HT1080 (cell line): ENCODE measurements at places on chromosomes 12 and 14. TPM values are rescaled to one million over a fixed set of nuclear protein-coding genes. Genes with fewer than 3 reads are reported as not detected.

DNA sequence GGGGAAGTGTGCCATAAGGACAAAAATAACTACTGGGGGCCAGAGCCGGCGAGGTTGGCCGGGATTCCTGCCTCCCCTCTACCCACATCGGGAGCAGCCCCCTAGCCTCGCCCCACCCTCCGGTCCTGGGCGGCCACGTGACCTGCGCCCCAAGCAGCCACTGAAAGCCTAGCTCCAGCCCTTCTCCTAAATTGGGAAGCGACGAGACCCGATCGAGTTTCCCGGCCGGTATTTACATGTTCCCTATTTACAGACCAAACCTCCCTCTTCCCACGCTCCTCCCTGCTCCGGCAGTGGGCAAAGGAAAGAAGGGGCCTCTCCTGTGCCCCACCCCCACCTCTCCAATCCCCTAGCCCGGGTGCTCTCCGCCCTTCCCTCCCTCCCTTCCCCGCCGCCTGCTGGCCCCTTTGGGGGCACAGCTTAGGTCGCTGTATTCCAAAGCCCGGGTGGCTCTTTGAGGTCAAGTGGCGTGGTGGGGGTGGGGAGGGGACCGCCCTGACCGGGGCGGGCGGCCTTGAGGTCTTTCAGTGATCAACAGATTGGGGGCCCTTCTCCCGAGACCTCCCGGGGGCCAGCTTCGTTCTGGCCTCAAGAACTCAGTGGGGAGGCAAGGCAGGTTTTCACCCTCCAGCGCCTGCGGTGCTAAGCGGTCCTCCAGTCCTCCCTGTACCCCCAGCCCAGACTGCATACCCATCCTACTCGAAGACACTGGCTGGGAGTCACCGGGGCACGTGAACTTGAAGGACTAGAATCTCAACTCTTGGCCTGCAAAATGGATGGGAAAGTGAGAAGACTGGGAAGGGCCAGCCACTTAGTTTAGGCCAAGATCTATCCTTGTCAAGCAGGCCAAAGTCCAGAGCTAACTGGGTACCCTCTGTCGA is 6.3 kb upstream of the CTDSP2 start:
- DNase-seq, result no peak

The BIN2 gene
- 0.06 TPM in 1 of 2 replicates, not detected in the other for total RNA-seq

DNA sequence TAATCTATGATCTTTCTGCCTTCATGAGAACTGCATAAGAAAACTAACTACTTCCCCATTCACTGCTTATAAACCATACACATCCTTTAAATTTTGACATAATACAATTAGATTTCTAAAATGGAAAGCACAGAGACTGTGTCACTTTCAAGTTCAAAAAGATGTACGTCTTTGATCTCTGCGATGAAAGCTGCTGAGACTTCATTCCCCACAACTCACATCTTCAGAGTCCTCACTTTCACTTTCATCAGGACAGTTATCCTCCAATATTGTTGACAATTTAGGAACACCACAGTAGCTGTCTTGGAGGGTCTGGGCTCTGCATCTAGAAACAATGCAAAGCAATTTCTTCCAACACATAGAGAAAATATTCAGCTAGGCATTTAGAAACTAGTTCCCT is 47.9 kb upstream of the KCNC2 start:
- no peak for DNase-seq

- peak; percentile 85 for DNase-seq
Measured at GRCh38 chr14:37172024-37172869, at the start of gene SLC25A21. Gene SLC25A21 (minus strand): TSS chr14:37172606.

The DPF3 gene
- total RNA-seq, result 2.2 and 3.0 TPM in 2 replicates

DNA sequence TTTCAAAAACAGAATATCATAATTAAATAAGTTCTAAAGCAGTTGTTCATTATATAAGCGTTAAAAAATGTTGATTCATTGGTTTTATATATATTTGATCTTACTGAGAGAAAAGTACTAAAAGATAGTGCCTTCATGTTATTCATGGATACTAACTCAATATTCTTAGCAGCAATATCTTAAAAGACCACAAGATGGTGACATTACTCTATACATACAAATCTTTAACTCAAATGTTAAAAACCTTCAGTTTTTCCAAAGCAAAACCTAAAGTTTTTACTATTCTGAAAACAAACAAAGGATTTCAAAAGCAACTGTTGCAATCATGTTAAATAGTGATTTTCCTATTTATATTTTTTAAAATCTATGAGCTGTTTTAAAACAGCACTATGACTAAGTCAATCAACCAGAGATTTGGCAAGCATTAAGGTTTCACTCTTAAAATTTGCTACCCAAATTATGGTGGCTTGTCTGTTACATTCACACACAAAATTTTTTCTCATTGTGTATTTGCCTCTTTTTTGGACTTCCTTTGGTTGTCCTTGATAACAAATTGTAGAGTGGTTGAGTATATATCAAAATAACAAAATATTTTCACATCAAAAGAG is 50.1 kb upstream of the RERGL start:
- DNase-seq, result peak; percentile 9

The CD27 gene
- total RNA-seq, result not detected in 2 replicates

- DNase-seq, result no peak
Measured at GRCh38 chr12:57772429-57773322, at the start of gene EEF1AKMT3. Gene EEF1AKMT3 (plus strand): TSS chr12:57772614. CDS start chr12:57772725, 111 bp downstream.

- DNase-seq, result no peak
Measured at GRCh38 chr12:113479216-113479589, 7.5 kb upstream of the LHX5 start.

GRCh38 chr14:65079201-65079600 is 23.1 kb downstream of the MAX start:
- no peak for DNase-seq

GRCh38 chr14:82488473-82488872 is 954.8 kb upstream of the SEL1L start:
- no peak for DNase-seq

GRCh38 chr14:92613681-92614260 is 100.2 kb downstream of the RIN3 start:
- no peak for DNase-seq

- DNase-seq, result no peak
Measured at GRCh38 chr12:25866586-25867378, 91.7 kb upstream of the RASSF8 start.

The SLC25A47 gene
- total RNA-seq, result 0.37 TPM in 1 of 2 replicates, not detected in the other

The CD4 gene
- 0.10 TPM in 1 of 2 replicates, not detected in the other for total RNA-seq

- DNase-seq, result peak; percentile 6
Measured at GRCh38 chr12:3717283-3717898, 35.5 kb downstream of the CRACR2A start.

The CCDC38 gene
- total RNA-seq, result not detected in 2 replicates

- DNase-seq, result no peak
Measured at GRCh38 chr12:3757261-3757660, 4.4 kb upstream of the CRACR2A start.

The CAPZA3 gene
- total RNA-seq, result not detected in 2 replicates

GRCh38 chr12:85714425-85714824 is 121.8 kb downstream of the RASSF9 start:
- no peak for DNase-seq

- DNase-seq, result no peak
Measured at GRCh38 chr12:120799243-120800045, 73.8 kb downstream of the ACADS start.

DNA sequence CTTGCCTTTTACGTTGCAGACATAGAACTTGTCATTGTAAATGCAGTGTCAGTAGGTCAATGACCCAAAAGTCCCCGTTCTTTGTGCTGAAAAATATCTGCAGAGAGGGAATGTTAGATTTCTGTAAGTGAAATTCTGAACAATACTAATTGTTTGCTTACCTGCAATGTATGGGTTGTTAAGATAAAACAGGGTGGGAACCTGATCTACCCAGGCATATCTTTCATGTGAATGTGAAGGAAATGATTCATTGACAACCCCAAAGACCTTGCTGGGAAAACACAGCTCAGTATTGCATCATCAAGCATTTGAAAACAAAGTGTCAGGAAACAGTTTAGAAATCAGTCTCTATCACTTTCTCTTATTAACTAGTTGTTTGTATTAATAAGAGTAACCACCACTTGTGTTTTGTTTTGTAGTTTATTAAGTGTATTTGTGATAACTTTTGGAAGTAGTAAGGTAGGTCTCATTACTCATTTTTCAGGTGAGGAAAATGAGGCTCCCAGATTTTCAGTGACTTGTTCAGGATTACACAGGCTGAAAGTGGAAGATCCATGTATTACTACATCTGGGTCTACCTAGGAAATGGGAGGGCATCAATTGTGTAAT is 57.9 kb upstream of the SLC38A2 start:
- peak; percentile 92 for DNase-seq

GRCh38 chr14:68210729-68211299 is 391.2 kb downstream of the RAD51B start:
- peak; percentile 91 for DNase-seq

DNA sequence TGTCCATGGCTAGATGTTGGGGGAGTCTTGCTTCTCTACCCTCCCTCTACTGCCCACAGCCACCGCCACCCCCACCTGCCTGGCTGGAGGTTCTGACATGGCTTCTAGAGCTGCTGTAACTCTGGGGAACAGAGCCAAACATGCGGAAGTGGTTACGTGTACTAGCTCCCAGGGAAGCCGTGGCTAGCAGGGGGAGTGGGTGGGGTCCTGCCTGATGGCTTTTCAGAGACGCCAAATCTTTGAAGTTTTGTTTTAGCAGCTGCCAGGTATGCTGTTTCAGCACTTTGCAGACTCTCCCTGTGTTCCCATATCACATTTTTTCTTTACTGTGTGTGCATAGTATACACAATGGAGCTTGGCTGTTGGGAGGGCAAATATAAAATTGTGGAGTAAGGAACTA is 150.3 kb downstream of the TGFB3 start:
- peak; percentile 78 for DNase-seq

The GLI1 gene
- total RNA-seq, result 0.60 and 4.0 TPM in 2 replicates

The GALNT9 gene
- 0.30 TPM in 1 of 2 replicates, not detected in the other for total RNA-seq

DNA sequence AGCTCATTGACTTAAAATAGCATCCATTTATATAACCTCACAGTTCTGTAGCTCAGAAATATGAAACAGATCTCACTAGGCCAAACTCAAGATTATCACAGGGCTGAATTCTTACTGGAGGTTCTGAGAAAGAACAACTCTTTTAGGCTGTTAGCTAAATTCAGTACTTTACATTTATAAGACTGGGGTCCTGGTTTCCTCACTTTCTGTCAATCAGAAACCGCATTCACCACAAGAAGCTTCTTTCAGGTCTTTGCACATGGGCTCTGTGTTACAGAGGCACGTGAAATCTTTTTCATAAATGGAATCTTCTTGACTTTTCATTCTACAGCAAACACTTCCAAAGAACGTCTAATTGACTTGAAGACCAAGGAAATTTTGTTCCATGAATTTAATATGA is 876.3 kb upstream of the FOXG1 start:
- DNase-seq, result no peak

The ZFYVE26 gene
- 7.2 and 13.4 TPM in 2 replicates for total RNA-seq

DNA sequence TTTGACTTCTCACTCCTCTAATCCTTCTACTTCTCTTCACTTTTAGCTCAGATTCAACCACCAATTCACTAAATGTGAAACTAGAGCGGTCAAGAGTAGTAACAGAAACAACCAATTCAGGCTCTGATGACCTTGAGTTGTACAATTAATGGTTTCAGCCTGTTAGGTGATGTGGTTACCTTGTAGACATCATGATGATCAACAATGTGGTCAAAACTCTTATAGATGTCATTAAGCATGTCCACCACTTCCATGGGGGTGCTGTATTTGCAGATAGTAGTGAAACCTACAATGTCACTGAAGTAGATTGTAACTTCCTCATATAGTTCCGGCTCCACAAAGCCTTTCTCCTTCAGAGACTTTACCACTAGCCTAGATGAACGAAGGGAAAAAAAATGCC is 54.1 kb upstream of the PLBD1 start:
- no peak for DNase-seq

The UBR7 gene
- total RNA-seq, result 103 and 116 TPM in 2 replicates

DNA sequence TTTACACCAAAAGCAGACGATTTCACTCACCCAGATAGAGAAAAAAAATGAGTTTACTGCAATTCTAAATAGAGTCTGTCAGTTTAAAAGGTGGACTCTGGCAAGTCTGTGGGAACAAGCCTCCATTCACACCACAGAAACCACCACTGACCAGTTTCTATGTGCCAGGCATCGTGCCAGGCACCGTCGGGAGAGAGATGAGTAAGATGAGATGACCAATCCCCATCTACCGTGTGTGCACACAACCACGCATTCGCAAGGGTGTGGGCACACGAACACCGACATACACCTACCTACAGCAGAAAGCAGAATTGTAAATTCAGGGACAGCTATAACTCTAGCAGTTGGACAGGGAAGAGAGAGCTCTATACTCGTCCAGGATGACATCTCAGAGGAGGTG is 58.3 kb downstream of the PRIMA1 start:
- DNase-seq, result peak; percentile 62

GRCh38 chr12:1273051-1273450 is 282.0 kb downstream of the ERC1 start:
- no peak for DNase-seq

DNA sequence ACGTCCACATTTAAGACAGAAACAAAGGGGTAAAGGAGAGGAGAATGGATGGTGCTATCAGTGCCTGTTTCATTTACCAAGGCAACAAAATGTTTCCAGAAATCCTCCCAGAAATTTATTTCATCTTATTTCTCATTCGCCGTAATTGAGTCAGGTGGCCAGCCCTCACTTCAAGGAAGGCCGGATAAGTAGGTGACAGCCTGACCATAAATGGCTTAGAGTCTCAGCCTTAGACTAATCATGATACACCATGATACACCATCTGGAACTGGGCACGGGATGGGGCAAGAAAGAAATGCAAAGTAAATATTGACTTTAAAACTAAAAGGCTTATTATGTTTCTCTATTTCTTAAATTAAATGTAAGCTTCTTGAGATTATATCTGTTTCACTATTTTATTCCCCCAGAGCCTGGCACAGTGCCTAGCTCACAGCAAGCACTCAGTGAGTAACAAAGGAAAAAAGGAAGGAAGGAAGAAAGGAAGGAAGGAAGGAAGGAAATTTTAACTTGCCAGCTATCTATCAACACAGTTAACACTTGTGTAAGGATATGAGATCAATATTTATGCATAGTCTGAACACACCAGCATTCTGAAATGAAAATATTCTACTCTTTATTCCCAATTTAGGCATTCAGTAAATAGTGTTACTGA is 106.1 kb upstream of the FSCB start:
- DNase-seq, result no peak

- peak; percentile 44 for DNase-seq
Measured at GRCh38 chr12:24997970-24998582, 49.2 kb upstream of the BCAT1 start.

The B3GNT4 gene
- total RNA-seq, result 0.13 and 0.51 TPM in 2 replicates

DNA sequence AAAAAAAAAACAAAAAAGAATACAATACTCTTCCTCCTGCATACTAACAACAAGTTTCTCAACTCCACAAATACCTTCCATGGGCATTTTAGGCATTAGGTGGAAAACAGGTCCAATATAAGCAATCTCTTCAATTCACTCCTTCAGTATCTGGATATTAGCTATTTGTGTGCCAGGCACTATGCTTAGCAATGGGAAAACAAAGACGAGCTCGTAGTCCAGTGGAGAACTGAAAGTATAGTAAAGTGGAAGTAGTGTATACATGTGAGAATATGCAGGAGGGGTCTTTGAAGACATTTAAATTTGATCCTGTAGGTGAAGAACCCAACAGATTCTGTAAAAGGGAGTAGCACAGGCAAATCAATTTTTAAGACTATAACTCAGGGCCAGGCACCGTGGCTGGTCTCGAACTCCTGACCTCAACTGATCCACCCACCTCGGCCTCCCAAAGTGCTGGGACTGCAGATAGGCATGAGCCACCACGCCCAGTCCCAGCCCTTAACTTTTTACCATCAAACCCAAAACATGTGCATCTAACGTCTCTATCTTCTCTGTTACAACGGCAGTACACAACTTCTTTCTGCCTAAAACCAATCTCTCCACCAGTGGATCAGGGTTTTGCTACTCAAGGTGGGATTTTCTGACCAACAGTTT is 10.6 kb downstream of the HECTD1 start:
- no peak for DNase-seq

- no peak for DNase-seq
Measured at GRCh38 chr12:47832263-47832933, 12.7 kb upstream of the HDAC7 start.

GRCh38 chr14:62322216-62322615 is 560.0 kb downstream of the SNAPC1 start:
- no peak for DNase-seq
